ENCODE measurements at places on chromosomes 16 and 17. TPM values are rescaled to one million over a fixed set of nuclear protein-coding genes. Genes with fewer than 3 reads are reported as not detected.

Gene UTS2R
- total RNA-seq: 1.6 TPM

Gene ARL5C
- under 0.01 TPM for total RNA-seq

Gene LDHD
- total RNA-seq: 6.3 TPM

Gene CD7
- total RNA-seq: 0.52 TPM

Gene RNF112
- 2.1 TPM for total RNA-seq

Gene TBX6
- not detected for total RNA-seq

Gene UQCRC2
- total RNA-seq: 449 TPM

Gene OSGIN1
- total RNA-seq: 0.52 TPM

Gene OR1D2
- not detected for total RNA-seq

Gene IL21R
- total RNA-seq: 0.52 TPM

Gene ST6GALNAC1
- total RNA-seq: not detected

Gene NUFIP2
- 30.3 TPM for total RNA-seq

Gene TK2
- total RNA-seq: 11.5 TPM

Gene RANBP10
- total RNA-seq: 4.7 TPM

Gene C16orf96
- total RNA-seq: 0.52 TPM

Gene SLC35G6
- total RNA-seq: not detected

Gene FSCN2
- 1.0 TPM for total RNA-seq

Gene GLYR1
- total RNA-seq: 25.1 TPM

Gene CDH3
- total RNA-seq: not detected

Gene CCL7
- total RNA-seq: not detected

Gene SLC13A2
- total RNA-seq: not detected

Gene MYO15A
- total RNA-seq: 0.52 TPM

Gene TPSAB1
- 1.0 TPM for total RNA-seq

Gene MT1F
- not detected for total RNA-seq

Gene OTOA
- total RNA-seq: under 0.01 TPM

Gene RGS11
- 0.52 TPM for total RNA-seq

Gene DBNDD1
- 3.1 TPM for total RNA-seq

Gene P2RX1
- total RNA-seq: 1.6 TPM

Gene FOXN1
- not detected for total RNA-seq

Gene ENPP7
- total RNA-seq: not detected

Gene WNK4
- total RNA-seq: not detected

Gene CLEC18A
- total RNA-seq: under 0.01 TPM

Gene UBE2O
- total RNA-seq: 20.9 TPM

Gene CDH13
- total RNA-seq: 20.9 TPM

Gene GP1BA
- total RNA-seq: under 0.01 TPM

Gene KRT25
- total RNA-seq: not detected

Gene CD300LB
- not detected for total RNA-seq
